ENCODE measurements at places on chromosomes 5 and 9.
A peak's percentile ranks its signal among the peaks of the same experiment; 100 is the strongest.

- no peak for DNase-seq
These were observed 116.2 kb upstream of the PANK3 start for GRCh38 chr5:168695301-168695835.

GRCh38 chr5:140220032-140220697 is 45.2 kb downstream of the CYSTM1 start:
- peak; percentile 91 for DNase-seq

DNA sequence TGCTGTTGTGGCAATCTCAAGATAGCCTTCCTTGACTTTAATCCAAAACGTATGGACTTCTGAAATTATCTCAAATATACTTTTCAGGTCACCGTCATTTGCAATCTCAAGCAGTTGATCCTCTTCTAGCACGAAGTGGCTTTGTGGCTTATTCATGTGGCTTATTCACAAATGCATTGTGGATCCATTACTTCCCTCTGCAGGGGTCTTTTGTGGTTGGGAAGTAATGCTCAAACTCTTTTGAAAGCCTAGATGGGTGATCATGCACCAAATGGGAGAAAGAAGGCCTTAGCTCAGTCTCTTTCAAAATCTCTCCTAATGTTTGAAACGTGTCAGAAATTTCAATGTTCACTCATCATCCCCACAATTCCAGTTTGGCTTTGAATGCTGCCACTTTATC is 597.2 kb upstream of the CDH10 start:
- no peak for DNase-seq

DNA sequence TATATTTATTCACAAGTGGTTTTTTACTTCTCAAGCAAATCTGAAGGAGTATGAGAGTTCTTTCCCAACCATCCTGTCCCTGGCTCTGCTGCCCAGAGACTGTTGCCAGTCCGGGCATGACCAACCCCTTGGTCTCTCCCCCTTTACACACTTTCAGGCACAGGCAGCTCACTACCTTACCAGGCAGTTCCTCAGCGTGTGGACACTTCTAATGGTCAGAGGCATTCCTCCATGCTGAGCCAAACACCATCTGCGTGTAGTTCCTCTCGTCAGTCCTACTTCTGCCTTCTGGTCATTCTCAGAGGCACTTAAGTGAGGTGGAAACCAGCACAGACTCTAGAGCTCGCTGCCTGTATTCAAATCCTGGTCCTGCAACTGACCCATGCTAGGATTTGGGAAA is 56.1 kb downstream of the TSTD2 start:
- DNase-seq, result no peak

DNA sequence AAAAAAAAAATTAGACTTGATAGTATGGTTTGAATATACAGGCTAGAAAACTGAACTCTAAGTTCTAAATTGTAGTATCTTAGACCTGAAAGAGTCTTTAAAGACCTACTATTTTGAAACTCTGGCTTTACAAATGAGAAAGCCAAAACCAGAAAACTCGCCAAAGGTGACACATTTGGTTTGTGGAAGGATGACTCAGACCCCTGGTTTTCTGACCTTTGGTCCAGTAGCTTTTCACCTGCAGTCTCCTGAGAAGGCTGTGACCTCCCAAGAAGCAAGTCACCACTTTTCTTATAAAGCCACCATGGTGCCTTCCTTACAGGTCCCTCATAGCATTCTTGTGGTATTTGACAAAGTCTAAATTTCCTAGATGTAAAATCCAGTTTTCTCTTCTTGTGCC is 102.1 kb upstream of the CEP78 start:
- no peak for DNase-seq

- peak; percentile 59 for DNase-seq
These were observed 3.7 kb downstream of the C9orf50 start for GRCh38 chr9:129617167-129617566.

- DNase-seq, result peak; percentile 91
These were observed 215.6 kb upstream of the ADAMTS16 start for GRCh38 chr5:4924577-4924976.

DNA sequence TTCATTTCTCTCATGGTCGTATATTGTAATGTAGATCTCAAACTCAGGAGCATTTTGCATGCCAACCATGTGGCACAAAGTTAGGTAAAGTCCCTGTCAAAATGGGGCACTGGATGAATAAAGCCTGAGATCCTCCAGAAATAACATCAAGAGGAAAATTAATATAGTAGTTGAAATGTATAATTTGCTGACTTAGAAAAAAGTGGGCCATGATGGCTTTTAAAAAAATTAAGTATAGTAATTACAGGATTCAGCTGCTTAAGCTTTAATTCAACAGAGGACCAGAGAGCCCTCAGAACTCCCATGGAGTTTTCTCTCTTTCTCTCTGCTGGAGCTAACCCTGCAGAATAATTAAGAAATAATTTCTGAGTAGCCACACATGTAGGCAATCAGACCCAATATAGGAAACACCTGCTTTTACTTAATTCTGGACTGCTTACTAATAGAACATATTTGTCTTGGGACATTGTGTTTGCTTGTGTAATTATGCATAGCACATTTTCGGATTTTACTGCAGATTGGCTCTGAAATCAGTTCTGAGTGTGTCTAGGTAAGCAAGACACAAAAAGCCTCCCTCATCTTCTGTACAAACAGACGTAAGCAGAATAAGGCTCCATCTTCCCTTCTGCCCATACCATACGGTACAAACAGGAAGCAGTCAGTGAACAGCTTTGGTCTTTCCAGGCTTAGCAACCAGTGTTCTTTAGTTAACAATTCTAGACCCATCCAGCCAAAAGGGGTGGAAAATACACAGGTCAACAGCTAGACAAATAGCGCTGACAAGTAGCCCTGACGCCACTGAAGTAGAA is 26.5 kb upstream of the PCSK1 start:
- DNase-seq, result no peak

DNA sequence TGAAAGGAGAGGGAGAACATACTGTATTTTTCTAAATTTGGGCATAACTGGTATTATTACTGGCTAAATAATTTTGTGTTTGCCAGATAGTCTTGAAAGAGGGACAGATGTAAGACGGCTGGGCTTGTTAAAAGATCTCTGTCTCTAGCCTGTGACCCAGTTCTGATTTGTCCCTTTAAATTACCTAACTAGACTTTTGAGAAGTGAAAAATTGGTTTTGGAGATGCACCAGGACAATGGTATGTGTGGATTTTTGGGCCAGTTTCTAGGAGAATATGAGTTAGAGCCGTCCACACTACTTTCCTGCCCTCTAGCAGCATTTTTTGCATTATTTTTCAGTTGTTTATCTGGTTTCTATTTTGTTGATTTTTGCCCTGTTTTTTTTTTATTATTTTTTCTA is 33.5 kb downstream of the LNPEP start:
- DNase-seq, result no peak

GRCh38 chr9:91857291-91858212 is 92.5 kb downstream of the ROR2 start:
- DNase-seq, result no peak

DNA sequence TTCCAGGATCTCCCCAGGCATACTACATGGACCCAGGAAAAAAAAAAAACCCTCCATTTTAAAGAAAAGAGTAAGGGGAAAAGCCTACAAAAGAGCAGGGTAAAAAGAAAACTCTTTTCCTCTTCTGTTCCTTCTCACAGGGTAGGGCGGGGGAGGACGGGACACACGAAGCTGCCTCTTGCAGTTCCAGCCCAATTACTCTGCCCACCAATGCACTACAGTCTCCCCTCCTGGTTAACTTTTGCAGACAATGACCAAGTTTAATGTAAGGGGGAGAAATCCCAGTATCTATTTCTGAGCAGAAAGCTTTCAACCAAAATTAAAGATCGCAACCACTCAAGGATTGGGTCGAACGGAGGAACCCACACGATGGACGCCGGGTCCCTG is 1.3 kb downstream of the BRD3 start:
- DNase-seq, result no peak

DNA sequence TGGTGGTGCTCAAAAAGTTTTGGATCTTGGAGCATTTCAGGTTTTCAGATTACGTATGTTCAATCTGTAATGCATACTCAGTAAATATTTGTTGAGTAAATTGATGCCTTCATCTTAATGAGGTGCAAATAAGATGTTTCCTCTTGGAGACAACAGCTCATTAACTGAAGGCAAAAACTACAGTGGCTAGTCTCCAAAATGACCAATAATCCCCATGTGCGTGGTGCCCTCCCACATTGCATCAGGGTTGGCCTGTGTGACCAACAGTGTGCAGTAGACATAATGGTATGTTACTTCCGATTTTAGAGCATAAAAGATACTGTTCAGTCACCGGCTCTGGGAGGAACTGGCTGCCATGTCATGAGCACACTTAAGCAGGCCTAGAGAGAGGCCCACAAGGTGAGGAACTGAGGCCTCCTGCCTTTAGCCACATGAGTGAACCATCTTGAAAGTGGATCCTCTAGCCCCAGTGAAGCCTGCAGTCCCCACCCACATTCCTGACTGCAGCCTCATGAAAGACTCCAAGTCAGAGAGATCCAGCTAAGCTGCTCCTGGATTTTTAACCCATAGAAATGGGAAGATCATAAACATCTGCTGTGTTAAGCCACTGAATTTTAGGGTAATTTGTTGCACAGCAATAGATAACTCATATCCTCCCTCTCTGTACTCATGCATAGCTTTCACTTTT is 55.7 kb downstream of the LIFR start:
- DNase-seq, result peak; percentile 2

DNA sequence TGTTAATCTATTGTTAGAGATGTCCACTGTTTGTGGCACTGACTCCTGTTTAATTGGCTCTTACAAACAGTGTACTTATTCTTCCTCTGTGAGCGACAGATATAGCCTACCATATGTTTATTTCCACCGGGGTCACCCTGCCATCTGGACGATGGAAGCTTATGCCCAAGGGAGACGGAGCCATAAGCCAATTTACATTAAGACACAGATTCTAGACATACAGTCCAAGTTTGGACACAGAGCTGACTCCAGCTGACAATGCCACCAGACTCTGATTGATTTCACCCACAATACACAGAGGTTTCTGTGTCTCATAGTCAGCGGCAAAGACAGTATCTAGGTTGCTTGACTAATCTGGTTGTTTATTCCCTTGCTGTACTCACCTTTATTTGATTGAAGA is 198.9 kb downstream of the ENC1 start:
- DNase-seq, result no peak

GRCh38 chr5:76305269-76305668 is 97.8 kb upstream of the IQGAP2 start:
- no peak for DNase-seq

GRCh38 chr9:101530076-101530711 is 3.5 kb upstream of the RNF20 start:
- DNase-seq, result peak; percentile 53

GRCh38 chr9:121741228-121741918 is 89.9 kb downstream of the DAB2IP start:
- DNase-seq, result no peak

DNA sequence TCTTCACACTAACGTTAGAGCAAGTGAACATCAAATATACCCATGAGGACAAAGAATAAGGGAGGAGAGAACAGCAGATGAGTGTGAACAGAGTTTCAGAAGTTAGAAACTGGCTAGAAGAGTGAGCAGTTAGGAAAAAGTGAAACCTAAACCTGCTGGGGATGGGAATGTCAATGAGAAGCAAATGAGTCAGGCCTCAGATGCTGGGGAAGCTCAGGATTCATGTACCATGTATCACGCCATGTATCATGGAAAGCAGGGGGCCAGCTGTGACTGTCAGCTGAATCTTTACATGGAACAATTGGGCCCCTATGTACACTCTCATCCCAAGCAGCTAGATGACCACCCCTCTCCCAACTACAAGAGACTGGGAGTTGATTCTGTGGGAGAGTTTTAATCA is 16.2 kb downstream of the GDF9 start:
- no peak for DNase-seq

DNA sequence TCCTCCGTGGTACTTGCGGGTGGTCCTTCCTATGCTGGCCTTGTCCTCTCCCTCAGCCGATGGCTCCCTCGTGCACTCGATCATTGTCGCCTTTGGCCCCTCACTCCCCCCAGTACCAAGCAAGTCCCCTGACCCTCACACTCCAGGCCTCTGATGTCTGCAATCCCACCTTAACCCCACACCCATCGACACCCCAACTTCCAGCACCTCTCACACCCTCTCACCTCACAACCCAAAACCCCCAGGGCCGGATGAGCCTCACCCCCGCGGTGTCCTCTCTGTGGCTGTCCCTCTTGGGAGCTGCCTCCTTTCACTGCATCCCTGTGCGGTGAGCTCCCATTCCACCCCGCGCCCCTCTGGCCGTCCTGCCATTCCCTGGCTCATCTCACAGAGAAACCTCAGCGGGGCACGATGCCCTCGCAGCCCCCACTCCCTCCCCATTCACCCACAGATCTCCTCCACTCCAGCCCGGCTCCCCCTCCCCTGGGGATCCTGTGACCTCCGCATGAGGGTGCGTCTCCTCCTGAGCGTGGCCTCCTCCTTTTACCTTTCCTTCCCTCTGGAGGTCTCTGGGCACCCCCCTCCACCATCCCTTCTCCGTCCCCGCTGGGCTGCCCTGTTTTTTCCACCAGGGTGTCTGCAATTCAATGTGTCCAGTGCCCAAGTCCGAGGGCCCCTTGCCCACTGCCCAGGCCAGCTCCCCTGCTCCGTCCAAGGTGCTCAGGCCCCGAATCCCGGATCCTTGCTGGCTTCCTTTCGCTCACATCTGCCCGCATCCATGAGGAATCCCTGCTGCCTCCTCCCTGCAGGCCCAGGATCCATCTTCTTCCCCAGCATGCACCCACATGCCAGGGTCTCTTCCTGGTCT is 15.8 kb upstream of the RNU6ATAC start:
- no peak for DNase-seq
